ENCODE measurements at places on chromosomes 5 and 9. TPM values are rescaled to one million over a fixed set of nuclear protein-coding genes. Genes with fewer than 3 reads are reported as not detected.
A peak's percentile ranks its signal among the peaks of the same experiment; 100 is the strongest.

DNA sequence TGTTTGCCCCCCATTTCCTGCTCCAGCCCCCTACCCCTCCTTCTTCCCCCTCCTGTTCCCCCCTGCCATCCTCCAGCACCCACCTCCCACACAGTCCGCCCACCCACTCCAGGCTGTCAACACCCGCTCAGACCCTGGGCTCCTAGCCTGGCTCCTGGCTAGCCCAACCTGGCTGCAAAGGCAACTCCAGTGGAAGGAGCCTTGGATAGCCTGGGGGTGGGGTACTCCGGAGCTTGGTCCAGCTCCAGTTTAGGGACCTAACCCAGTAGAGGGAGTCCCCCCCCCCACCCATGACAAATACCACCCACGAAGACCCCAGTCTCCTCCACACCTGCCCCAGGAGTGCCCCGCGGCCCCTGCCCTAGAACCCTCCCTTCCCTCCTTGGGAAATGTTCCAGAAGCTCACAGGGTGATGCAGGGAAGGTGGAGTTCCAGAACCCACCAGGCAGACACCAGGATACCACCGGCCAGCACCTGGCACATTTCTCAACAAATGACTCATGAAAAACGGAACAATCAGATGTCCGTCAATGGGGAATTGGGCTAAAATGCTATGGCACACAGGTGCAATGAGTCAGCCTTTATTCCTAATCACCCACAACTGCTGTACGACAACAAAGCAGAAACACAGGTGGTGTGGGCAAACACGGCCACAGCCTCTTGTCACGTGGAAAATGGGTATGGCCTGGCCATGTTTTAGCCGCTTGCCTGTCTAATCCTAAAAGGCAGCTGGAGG is 901 bp upstream of the SLC12A7 start:
- peaks cover 5% of the 10 kb centered on the region for H3K4me1 ChIP-seq
- H3K4me3 ChIP-seq, result no peak overlapping the region
- no peak for DNase-seq
- H3K27ac ChIP-seq, result no peak overlapping the region
- H3K36me3 ChIP-seq, result no peaks in the 10 kb centered on the region

- no peak overlapping the region for H3K27ac ChIP-seq
- peaks cover 5% of the 10 kb centered on the region for H3K36me3 ChIP-seq
- H3K4me1 ChIP-seq, result no peaks in the 10 kb centered on the region
Observed at GRCh38 chr9:32401488-32401887, 17.0 kb downstream of the ACO1 start.

DNA sequence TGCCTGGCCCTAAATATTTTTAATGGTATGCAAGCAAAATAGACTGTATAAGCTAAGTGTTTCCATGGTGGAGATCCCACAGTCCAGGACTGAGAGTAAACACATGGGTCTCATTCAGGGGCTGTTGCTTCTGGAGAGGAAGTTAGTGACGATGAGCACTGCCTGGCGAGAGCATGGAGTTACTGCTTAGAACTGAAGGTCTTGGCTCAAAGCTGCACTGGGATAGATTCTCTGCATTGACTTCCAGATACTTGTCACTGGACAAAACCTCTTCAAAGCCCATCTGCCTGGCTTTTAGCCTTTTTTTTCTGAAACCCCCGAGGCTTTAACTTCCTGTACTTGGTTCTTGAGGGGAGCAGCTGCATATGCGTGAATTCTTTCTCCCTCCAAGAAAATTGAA is 39.2 kb downstream of the GPR107 start:
- no peaks in the 10 kb centered on the region for H3K27me3 ChIP-seq
- H3K4me1 ChIP-seq, result no peaks in the 10 kb centered on the region
- DNase-seq, result no peak
- H3K36me3 ChIP-seq, result no peaks in the 10 kb centered on the region
- no peak overlapping the region for H3K27ac ChIP-seq
- no peak overlapping the region for H3K4me3 ChIP-seq

DNA sequence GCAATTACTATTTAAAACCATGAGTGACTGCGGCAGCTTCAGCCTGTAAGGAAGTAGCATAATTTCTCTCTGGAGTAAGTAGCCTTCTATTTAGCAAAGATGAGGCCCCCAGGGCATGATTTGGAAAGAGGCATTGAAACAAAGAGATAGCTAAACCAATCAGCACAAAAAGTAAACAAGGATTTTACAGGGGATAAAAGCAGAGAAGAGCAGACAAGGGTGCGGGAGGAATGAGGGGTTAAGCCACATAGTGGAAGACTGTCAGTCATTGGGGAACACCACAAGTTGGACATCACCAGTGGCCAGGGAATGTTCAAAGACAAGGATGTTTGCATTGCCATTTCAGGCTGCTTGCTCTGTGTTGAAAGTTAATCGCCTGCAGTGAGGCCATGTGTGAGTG is 24.0 kb upstream of the C5orf63 start:
- H3K4me3 ChIP-seq, result no peak overlapping the region
- H3K4me1 ChIP-seq, result no peaks in the 10 kb centered on the region
- H3K27me3 ChIP-seq, result no peaks in the 10 kb centered on the region
- DNase-seq, result no peak

GRCh38 chr5:10049858-10050455 is 199.7 kb downstream of the ATPSCKMT start:
- H3K4me3 ChIP-seq, result no peak overlapping the region
- H3K27me3 ChIP-seq, result no peaks in the 10 kb centered on the region
- H3K4me1 ChIP-seq, result no peaks in the 10 kb centered on the region
- no peaks in the 10 kb centered on the region for H3K36me3 ChIP-seq

GRCh38 chr5:145811834-145812625 is 23.1 kb downstream of the PRELID2 start:
- H3K4me3 ChIP-seq, result no peak overlapping the region
- DNase-seq, result no peak
- no peaks in the 10 kb centered on the region for H3K4me1 ChIP-seq
- no peaks in the 10 kb centered on the region for H3K36me3 ChIP-seq

DNA sequence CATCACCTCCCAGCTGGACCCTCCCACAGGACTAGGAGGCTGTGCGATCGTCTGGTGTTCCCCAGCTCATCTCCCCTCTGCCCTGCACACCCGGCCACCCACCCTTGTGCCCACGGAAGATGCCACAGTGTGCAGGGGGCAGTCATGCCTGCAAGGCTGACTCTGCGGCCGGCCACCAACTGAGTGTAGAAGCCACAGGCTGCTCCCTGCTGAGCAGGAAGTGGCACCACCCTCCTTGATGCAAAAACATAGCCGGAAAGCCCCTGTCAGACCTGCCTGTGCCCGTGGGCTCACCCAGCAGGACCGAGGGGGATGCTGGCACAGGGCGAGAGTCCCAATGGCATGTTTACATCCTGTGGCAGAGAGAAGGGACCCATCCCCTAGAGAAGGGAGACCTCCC is 40.3 kb upstream of the SLC12A7 start:
- no peaks in the 10 kb centered on the region for H3K36me3 ChIP-seq
- H3K27ac ChIP-seq, result no peak overlapping the region
- no peak for DNase-seq
- no peak overlapping the region for H3K4me3 ChIP-seq
- no peaks in the 10 kb centered on the region for H3K4me1 ChIP-seq
- peaks cover 22% of the 10 kb centered on the region for H3K27me3 ChIP-seq

DNA sequence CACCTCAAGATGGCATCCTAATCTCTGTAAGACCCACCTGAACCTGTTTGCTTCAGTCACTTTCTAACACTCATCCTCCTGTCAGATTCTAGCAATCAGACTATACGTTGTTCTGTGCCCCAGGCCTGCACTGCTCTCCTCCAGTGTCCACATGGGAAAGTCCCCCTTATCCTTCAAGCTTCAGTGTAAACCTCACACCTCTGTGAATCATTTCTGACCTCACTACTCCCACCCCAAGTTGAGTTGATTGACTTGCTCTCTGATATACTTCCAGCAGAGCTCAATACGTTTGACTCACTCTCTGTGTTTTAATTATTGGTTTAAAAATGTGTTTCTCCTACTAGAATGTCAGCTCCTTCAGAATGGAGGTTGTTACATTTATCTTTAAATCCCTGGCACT is 240.2 kb downstream of the FBXL17 start:
- DNase-seq, result no peak
- no peak overlapping the region for H3K4me3 ChIP-seq
- H3K36me3 ChIP-seq, result no peaks in the 10 kb centered on the region
- H3K27me3 ChIP-seq, result no peaks in the 10 kb centered on the region

DNA sequence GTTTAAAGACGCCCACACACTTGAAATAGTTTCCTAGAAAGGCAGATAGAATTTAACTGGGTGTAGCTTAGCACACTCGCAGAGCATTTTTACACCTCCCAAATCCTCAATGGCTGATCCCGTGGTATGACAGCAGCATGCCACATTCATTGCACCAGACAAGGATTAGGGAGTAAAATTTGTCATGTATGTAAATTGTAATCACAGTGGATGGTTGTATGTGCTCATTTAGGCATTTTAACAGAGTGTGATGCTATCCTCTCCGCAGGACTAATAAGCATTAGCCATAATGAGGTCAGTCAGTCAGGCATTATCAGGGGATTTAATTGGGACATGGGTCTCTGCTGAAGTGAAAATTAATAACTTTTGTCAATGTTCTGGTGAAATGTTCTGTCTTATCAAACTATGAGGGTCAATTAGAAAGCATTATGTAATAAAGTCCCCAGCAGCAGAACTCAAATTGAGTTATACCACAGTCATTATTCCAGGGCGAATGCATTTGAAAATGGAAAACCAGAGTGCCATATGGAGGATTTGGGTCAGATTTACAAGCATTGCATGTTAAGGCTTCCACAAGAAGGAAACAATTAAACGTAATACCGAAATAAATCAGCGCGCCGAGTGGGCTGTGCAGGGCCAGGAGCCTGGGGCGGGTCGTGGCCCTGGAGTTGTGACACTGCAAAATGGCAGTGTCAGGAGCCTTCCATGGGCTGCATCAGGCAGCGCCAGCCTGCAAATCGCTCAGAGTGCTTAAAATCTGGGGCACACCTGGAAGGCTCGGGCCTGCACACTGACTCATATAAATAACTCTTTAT is 602.2 kb downstream of the BNC2 start:
- H3K4me1 ChIP-seq, result no peaks in the 10 kb centered on the region
- no peaks in the 10 kb centered on the region for H3K27me3 ChIP-seq
- no peak overlapping the region for H3K4me3 ChIP-seq
- no peak for DNase-seq

- no peaks in the 10 kb centered on the region for H3K27me3 ChIP-seq
- no peak for DNase-seq
- H3K4me1 ChIP-seq, result no peaks in the 10 kb centered on the region
- no peak overlapping the region for H3K27ac ChIP-seq
- no peaks in the 10 kb centered on the region for H3K36me3 ChIP-seq
- no peak overlapping the region for H3K4me3 ChIP-seq
Observed at GRCh38 chr5:58245476-58245840, 214.4 kb downstream of the PLK2 start.

GRCh38 chr5:2297991-2298390 is 415.3 kb upstream of the IRX4 start:
- no peak overlapping the region for H3K27ac ChIP-seq
- H3K4me3 ChIP-seq, result no peak overlapping the region
- DNase-seq, result no peak
- no peaks in the 10 kb centered on the region for H3K4me1 ChIP-seq
- no peaks in the 10 kb centered on the region for H3K36me3 ChIP-seq

- no peaks in the 10 kb centered on the region for H3K36me3 ChIP-seq
- no peak overlapping the region for H3K4me3 ChIP-seq
- no peaks in the 10 kb centered on the region for H3K4me1 ChIP-seq
Observed at GRCh38 chr5:137101544-137101943, 397.6 kb downstream of the SPOCK1 start.

DNA sequence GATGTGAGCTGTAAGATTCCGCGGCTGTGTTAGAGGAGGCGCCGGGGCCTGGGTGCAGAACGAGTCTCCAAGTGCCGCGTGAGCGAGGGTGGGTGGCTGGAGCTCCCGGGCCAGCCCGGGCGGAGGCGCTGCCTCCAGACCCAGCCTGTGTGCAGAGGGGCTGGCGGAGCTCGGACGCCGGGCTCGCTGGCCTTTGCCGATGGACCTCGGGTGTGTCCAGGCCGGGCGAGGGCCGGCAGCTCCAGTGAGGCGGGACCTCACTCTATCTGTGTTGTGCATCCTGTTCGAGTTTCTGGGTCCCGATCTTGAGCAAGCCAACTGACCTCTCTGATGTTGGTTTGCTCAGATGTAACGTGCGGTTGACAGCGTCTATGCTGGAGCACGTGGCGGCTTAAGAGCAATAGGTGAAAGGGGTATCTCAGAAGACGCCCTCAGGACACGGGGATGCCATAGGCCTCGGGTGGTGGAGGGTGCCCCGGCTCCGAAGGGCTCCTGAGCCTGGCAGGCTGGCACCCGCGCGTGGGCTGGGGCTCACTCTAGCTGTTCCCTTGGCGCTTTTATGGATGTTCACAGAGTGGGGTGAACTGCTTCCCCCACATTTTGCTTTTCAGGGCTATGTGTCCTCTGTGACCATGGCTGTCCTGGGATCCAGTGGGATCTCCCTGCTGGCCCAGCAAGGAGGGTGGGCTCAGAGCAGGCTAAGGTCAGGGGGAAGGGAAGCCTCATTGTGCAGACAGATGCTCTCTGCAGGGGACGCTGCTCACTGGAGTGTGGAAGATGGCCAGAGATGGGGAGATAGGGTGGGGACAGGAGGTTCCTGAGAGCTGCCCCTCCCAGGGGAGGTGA is 69.8 kb downstream of the MRPL36 start:
- no peaks in the 10 kb centered on the region for H3K4me1 ChIP-seq
- no peak overlapping the region for H3K27ac ChIP-seq
- H3K4me3 ChIP-seq, result no peak overlapping the region
- no peaks in the 10 kb centered on the region for H3K27me3 ChIP-seq
- H3K36me3 ChIP-seq, result no peaks in the 10 kb centered on the region

DNA sequence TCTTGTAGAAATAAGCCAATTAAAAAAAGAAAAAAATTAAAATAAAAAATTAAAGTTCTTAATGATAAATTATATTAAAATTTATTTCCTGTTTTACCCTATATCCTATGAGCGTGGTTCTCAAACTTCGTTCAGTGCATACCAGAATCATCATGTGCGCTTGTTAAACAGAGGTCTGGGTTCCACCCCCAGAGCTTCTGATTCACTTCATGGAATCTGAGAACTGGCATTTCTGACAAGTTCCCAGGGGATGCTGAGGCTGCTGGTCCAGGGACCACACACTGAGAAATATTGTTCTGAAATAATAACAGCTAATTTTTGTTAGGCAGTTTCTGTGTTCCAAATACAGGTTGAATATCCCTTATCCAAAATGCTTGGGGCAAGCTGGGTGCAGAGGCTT is 79.3 kb downstream of the TMC1 start:
- H3K27ac ChIP-seq, result no peak overlapping the region
- no peak overlapping the region for H3K4me3 ChIP-seq
- H3K36me3 ChIP-seq, result no peaks in the 10 kb centered on the region
- DNase-seq, result no peak
- H3K4me1 ChIP-seq, result no peaks in the 10 kb centered on the region
- H3K27me3 ChIP-seq, result no peaks in the 10 kb centered on the region

GRCh38 chr9:125126019-125126746 is 17.1 kb downstream of the SCAI start:
- H3K4me3 ChIP-seq, result no peak overlapping the region
- peak; percentile 66 for DNase-seq
- no peak overlapping the region for H3K27ac ChIP-seq
- no peaks in the 10 kb centered on the region for H3K27me3 ChIP-seq

C9orf153 gene
- not detected for total RNA-seq

PCDHGA3 gene
- total RNA-seq, result 0.10 TPM

VLDLR gene
- 7.9 TPM for total RNA-seq

SHISAL2B gene
- total RNA-seq, result not detected

DND1 gene
- 0.16 TPM for total RNA-seq

TMEM252 gene
- total RNA-seq, result not detected

Measured in colonic mucosa (tissue), 4 donors.